ENCODE measurements at places on chromosomes 6 and 20.

- no peak for DNase-seq
Measured at GRCh38 chr6:22766979-22767378, 197.6 kb downstream of the HDGFL1 start.

GRCh38 chr6:29628419-29629281, 4.3 kb downstream of the GABBR1 start:
- peak; percentile 75 for DNase-seq

DNA sequence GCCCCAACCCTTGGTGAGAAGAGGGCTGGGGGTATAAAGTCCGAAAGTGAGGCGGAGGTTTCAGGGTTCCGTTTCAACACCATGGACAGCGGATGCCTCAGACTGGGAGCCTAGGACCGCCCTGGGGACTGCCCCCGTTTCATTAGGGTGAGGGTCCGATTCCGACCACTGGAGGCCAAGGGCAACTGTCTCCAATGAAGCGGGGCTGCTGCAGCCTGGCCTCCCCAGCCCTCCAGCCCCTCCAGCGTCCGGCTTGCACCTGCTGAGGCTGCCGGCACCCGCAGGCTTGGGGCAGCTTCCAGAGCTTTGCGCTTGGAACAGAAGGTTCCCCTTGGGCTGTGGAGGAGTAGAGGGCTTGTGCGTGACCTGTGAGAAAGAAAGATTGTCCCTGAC, 39.9 kb downstream of the YTHDF1 start:
- no peak for DNase-seq

DNA sequence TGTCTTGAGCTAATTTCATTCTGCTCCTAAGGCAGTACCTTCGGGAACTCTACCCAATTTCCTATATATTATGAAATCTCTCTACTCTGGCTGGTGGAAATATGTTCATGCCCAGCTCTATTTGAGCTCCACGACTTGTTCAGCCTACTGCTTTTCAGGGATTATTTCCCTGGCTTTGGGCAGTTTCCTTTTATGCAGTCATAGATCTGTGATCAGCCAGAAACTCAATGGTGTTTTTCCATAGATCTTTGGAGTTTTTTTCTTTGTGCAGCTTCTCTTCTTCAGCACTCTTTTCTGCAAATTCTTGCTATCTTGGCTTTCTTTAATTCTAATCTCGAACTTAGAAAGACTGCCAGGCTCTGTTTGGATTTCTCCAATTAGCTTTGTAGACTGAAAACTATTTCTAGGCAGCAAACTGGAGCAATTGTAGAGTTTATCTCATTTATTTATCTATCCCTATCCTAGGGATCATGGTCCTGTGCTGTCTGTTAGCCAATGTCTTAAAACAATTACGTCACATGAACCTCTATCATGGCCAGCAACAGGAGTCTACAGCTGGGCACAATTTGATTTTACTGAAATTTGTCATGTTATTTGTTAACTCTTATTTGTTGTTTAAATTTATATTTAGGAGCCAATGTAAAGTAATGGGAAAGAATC, 328.4 kb downstream of the BCKDHB start:
- DNase-seq: no peak

DNA sequence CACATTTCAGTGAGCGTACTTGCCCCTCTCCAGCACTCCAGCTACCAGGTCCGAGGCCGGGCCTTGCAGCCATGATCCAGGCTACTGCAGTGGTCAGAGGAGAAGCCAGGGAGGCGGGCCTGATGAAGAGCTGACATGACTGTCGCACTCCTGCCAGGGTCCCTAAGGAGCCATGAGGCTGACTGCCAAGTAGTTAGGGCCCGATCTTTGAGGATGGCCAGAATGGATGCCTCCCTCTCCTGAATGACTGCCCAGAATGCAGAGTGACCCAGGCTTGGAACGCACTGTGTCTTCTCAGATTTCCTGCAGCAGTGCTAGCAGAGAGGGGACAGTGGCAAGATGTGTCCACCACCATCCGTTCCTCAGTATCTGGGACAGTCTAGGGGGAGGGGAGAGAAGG, 24.7 kb upstream of the LRFN2 start:
- no peak for DNase-seq

- no peak for DNase-seq
Measured at GRCh38 chr6:110447761-110448160, 28.7 kb downstream of the SLC22A16 start.

DNA sequence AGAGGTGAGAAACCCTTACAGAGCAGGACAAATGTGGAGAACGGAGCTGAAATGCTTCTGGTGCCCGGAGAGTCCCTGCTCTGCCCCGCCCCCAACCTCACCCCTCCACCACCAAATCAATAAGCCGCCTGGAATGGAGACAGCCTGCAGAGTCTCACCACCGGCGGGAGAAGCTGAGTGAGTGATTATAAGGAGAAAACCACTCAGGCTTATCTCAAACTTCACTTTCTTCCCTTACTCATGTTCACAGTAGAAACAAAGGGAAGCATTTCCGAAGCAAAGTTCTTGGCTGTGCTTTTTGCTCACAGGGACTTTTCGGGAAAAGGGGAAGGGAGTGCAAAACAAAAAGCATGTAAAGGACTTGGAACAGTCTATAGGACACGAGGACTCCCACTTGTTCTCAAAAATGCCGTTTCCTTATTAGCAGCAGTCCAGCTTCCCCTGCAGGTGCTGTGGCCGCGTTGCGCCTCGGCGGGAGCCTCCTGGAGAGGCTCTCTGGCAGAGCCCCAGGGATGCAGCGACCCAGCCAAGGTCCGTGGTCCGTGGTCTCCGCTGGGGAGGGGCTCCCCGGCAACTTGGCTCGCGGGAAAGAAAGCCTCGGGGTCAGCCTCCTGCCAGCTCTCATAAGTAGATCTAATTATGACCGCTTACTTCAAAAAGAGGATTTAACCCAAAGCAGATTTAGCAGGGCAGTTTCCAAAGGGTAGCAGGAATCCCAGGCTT, 64.8 kb upstream of the TMEM30A start:
- DNase-seq: peak; percentile 13

- peak; percentile 1 for DNase-seq
Measured at GRCh38 chr6:153312634-153313033, 181.6 kb upstream of the RGS17 start.

- peak; percentile 67 for DNase-seq
Measured at GRCh38 chr6:21856456-21856825, 262.9 kb downstream of the SOX4 start.

DNA sequence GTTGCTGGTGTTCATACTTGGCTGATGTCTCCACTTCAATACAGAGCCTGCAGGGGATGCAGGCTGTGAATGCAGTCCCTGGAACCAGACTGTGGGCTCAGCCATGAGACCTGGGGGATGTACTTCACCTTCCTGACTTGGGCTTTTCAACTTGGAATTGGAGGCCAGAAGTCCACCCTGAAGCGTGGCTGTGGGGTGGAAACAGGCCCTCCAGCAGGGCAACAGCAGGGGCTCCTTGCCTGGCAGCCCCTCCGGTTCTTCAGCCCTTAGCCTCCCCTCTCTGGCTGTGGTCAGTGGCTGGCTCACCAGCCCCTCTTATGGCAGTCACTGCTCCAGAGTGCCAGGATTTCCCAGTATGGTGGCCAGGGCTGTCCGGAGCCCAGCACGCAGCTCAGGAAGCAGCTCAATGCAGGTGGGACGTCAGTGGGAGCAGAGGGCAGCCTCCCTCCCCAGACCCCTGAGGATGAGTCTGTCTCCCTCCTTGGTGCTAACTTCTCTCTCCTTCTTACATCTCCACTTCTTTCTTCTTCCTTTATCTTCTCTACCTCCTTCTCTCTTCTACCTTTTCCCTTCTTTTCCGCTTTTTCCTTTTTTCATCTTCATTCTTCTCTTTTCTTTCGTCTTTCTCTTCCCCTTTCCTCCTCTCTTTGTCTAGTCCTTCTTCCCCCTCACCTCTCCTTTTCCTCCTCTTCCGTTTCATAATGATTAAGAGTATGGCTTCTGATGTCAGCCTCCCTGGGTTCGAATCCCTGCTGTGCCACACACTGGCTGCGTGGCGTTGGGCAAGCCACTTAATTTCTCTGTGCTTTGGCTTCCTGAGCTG, 45.3 kb downstream of the SLC52A3 start:
- no peak for DNase-seq

GRCh38 chr6:37517411-37517812, 17.7 kb upstream of the CCDC167 start:
- DNase-seq: no peak

DNA sequence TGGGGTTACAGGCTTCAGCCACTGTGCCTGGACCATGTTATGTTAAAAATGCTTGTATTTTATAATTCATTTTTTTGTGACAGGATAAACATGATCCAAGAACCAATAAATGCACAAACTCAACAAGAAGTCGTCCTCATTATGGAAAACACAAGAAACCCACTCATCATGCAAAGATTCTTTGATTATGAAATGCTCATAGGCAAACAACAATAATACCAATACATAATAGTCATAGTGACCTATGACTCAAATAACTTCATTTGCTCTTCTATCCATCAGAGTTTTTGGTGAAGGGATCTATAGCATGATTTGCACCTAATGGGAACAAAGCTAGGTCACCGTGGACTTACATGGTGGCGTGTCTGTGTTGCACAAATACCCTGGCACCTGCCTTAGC, 217.1 kb upstream of the THEMIS start:
- no peak for DNase-seq

DNA sequence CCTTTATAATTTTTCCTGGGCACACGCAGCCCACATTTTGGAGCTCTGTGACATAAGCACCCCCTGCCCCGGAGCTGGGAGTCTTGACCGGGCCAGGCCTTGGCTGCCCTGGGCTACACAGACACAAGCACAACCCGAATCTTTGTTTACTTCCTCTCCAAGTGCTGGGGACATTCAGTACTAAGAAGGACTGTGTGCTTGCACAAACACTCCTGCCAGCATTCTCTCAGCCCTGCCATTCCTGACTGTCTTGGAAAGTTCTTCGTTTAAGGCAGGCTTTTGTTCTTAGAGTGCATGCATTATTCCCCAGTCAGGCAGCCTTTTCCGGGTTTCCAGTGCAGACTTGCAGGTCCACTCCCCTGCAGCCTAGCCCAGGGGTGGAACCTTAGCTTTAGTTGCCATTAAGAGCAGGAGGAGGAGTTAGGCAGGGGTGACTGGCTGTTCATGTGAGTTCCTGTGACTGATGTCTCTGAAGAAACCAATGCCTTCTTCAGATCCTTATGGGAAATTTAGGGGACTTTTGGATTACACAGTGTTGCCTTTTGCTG, 28.6 kb downstream of the FOXO3 start:
- DNase-seq: peak; percentile 56

GRCh38 chr6:106451439-106451838, 90.9 kb downstream of the CRYBG1 start:
- DNase-seq: no peak

DNA sequence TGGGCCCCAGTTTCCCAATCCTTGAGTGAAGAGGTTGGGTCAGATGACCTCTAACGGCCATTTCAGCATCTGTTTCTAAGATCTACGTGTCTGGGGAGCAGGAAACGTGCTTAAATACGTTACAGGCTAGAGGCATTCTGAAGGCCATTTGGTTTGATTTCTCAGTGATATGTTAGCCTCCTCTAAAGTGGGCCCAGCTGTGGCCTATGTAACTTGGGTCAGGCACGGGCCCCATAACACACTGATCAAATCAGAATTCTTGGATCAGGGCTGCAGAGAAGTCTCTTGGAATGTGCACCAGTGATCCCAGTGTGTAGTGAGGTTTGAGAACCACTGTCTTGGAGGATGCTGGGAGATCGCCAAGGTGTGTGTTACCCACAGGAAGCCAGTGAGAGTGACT, 36.1 kb upstream of the TGM3 start:
- DNase-seq: no peak

GRCh38 chr6:47151232-47151898, 109.2 kb upstream of the ADGRF1 start:
- no peak for DNase-seq

DNA sequence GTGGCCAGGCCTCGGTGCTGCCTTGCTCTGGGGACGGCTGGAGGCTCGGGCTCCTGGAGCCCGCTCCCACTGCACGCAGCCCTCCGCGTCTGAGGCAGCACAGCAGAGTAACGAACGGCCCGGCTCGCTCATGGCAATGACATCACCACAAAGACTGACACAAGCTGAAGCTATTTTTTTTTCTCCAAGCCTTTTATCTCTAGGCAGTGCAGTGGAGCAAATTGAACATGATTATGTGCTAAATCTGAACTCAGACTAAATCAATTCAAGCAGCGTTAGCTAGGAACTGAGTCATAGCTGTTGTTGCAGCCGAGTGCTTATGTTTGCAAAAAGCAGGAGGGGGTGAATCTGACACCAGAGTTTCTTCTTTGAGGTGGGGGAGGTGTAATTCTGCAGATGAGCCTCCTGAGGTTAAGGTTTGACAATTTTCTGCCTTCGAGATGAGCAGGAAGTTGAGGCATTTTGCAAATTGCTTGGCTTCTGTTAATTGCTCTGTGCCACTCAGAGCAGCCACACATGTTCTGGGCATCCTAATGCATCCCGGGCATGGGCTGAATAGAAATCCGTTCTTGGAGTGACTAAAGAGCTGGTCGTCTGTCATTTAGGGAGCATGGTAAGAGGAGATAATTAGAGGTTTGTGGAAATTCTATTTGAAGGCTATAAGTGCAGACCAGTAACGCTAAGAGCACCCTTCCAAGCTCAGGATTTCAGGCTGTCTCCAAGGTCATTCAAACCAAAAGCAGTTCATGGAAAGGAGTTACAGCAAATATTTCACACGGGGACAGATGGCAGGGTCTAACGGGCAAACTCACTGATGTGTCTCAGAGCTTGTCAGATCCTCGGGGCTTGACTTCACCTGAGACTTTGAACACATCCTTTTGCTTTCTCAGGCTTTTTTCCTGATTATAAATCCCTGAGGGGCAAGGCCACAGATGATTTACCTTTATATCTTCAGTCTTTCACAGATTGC, 155.1 kb upstream of the ENPP5 start:
- no peak for DNase-seq

- no peak for DNase-seq
Measured at GRCh38 chr20:45934046-45934585, 367 bp upstream of the PCIF1 start.

- DNase-seq: no peak
Measured at GRCh38 chr6:133208183-133208755, 32.9 kb upstream of the EYA4 start.

DNA sequence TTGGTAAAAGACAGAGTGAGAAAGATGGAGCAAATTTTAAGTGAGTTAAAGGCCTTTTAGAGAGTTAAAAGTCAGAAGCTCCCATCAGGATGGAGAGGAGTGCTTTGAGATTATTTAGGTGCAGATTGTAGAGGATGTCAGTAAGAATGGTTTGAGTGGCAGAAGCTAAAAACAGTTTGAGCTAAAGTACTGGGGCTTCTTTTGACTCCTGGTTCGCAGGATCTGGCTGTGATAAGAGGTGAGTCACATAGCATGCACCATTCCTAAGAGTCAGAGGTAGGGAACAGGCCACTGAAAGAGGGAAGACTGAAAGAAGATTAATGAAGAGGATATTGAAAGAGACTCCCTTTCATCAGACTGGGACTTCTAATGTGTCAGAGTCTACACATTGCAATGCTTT, 1047.9 kb upstream of the MAP3K7 start:
- DNase-seq: no peak

GRCh38 chr6:11126876-11127275, 15.4 kb upstream of the ERVFRD-1 start:
- no peak for DNase-seq

GRCh38 chr6:30821862-30822784, 62.2 kb upstream of the DDR1 start:
- peak; percentile 48 for DNase-seq

GRCh38 chr20:36461600-36462439, 79.5 kb upstream of the MYL9 start:
- DNase-seq: no peak
